IMR-90 (cell line): ENCODE measurements at places on chromosomes 16 and 17. TPM values are rescaled to one million over a fixed set of nuclear protein-coding genes. Genes with fewer than 3 reads are reported as not detected.

The PRR29 gene
- total RNA-seq = under 0.01 TPM in 1 of 2 replicates, not detected in the other

DNA sequence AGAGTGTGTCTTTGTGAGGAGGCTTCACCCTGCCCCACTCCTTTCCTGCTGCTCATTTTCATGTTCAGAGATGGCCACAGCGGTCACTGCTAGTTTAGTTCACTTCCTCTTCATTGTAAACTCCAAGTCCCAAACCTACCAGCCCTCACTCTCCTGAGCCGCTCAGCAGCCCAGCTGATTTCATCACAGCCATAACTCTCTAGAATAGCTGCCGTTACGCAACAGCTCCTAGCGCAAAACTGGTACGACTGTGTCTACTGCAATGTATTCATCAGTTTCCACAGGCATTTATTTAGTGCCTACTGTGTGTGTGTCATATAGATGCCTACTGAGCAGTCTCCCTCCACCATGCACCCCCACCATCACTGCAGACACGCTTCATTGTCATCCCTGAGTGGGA lies 233.5 kb upstream of the RPL38 start:
- no peak for DNase-seq
- no peak overlapping the region for H3K4me3 ChIP-seq
- H3K36me3 ChIP-seq = no peaks in the 10 kb centered on the region

- no peak overlapping the region for H3K4me3 ChIP-seq
- no peaks in the 10 kb centered on the region for H3K4me1 ChIP-seq
- H3K36me3 ChIP-seq = no peaks in the 10 kb centered on the region
- H3K27me3 ChIP-seq = peaks cover 42% of the 10 kb centered on the region
Observed at GRCh38 chr17:77769215-77769614, 189.3 kb upstream of the TNRC6C start.

DNA sequence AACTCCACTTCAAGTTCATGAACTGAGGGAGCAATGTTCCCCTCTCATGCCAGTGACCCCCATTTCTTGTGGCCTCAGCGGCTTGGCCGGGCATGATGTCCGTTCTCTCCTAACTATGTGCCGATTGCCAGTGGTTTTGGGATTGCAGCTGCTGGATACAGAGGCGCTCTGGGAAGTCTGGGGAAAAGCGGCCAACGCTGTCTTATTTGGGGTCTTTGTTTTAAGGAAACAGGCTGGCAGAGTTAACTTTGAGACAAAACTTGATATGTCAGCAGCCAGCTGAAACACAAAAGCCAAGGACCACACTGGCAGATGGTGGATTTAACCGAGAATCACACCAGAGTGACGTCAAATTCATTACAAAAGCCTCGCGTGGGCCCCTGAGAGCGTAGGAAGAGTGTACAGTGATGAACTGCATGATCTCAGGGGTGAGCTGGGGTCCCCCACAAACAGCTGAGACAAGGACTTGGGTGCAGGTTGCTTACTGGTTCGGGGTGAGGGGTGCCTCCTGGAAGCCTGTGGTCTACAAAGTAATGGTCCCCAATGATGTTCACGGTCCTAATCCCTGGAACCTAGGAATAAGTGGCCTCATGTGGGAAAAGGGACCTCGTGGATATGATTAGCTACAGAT lies 180.4 kb downstream of the IRF8 start:
- H3K4me1 ChIP-seq = peaks cover 13% of the 10 kb centered on the region
- DNase-seq = no peak
- no peak overlapping the region for H3K27ac ChIP-seq
- no peaks in the 10 kb centered on the region for H3K36me3 ChIP-seq
- H3K27me3 ChIP-seq = no peaks in the 10 kb centered on the region
